ENCODE measurements at places on chromosomes 12 and 14.

GRCh38 chr12:108788076-108788782 is 56.9 kb upstream of the CORO1C start:
- DNase-seq, result no peak

DNA sequence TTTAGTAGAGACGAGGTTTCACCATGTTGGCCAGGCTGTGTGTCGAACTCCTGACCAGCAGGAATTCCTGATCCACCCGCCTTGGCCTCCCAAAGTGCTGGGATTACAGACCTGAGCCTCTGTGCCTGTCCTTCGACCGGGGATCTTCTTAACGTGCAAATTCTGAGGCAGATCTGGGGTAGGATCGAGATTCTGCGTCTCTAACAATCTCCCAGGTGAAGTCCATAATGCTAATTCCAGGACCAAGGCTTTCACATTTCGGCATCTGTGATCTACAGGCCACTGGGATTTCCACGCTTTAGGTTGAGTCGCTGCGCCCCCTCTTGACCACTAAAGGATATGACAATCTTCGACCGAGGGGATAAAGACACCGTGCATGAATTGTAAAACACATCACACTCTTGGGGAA is 24.8 kb downstream of the FOS start:
- DNase-seq, result peak; percentile 26

- DNase-seq, result no peak
These were observed 211.5 kb downstream of the CHST11 start for GRCh38 chr12:104668274-104668718.

GRCh38 chr14:71089971-71090370 is 182.7 kb downstream of the PCNX1 start:
- DNase-seq, result no peak

DNA sequence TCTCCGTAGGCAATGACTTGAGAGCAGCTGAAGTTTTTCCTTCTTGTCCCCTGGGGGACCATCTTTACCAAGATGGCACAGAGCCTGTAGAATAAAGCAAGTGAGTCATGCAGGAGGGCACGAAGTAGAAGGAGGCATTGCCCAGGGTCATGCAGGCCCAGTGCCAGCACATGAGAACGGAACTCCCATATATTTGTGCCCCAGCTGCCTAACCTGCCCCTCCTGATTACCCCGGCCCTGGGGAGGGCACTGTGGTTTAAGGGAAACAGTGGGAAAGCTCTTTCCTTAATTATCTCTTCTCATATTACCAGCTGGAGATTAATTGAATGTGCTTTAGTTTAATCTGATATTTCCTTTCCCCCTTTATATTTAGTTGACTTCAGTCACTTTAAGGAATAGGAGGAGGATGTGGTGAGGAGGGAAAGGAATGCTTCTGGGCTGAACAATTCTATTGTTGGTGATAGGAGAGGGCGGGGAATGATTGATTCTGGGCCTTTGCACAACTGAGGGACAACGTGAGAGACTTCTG is 51.9 kb downstream of the RASSF8 start:
- DNase-seq, result no peak

DNA sequence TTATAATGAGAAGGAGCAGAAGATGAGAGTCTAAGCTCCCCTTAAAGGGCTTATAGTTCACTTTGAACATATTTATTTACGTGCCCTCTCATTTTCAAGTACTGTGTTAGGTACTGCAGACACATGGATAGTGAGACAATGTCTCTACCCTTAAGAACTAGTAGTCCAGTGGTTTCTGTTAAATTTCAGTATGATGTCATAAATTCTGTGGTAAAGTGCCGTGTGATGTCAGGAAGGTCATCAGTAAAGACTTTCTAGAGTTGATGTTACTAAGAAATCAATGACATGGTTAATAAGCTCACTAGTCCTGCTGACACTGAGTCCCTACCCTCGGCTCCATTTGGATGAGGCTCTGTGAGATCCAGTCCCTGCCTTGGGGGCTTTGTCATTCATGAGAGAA is 475.6 kb downstream of the ZFP36L1 start:
- DNase-seq, result no peak

- no peak for DNase-seq
These were observed 2.7 kb upstream of the ASPG start for GRCh38 chr14:104082807-104083206.

DNA sequence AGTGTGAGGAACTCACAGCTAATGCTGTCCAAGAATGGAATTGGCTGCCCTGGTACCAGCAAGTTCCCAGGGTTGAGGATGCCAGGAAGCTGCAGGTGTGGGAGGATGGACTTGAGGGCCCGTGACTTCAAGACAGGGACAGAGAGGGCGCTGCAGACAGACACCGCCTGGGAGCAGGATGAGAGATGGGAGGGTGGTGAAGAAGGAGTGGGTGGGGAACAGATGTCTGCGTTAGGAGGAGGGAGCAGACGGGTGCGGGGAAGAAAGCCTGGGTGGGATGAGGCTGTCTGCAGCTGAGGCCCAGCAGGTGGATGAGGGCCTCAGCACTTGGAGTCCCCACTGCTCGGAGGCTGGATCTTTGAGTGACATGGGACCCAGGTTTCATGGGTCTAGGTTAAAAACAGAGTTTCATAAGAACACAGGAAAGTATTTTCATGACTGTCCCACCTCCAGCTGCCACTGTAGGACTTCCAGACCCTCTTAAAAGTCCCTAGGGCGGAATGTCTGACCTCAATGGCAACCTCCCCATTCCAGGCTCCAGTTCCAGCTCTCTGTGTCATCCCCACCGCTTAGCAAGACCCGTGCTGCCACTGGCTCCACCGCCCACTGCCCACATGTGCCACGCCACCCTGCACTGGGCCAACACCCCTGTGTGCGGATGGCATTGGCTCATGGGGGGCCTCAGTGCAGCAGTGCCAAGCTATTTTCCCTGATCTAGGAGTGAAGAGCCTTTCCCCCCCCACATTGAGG is 70.3 kb upstream of the SCN8A start:
- peak; percentile 60 for DNase-seq

GRCh38 chr14:64549791-64550620 is at the start of gene PPP1R36:
PPP1R36 (plus strand) TSS chr14:64549961; CDS start chr14:64549998, 37 bp downstream.
- DNase-seq, result no peak

DNA sequence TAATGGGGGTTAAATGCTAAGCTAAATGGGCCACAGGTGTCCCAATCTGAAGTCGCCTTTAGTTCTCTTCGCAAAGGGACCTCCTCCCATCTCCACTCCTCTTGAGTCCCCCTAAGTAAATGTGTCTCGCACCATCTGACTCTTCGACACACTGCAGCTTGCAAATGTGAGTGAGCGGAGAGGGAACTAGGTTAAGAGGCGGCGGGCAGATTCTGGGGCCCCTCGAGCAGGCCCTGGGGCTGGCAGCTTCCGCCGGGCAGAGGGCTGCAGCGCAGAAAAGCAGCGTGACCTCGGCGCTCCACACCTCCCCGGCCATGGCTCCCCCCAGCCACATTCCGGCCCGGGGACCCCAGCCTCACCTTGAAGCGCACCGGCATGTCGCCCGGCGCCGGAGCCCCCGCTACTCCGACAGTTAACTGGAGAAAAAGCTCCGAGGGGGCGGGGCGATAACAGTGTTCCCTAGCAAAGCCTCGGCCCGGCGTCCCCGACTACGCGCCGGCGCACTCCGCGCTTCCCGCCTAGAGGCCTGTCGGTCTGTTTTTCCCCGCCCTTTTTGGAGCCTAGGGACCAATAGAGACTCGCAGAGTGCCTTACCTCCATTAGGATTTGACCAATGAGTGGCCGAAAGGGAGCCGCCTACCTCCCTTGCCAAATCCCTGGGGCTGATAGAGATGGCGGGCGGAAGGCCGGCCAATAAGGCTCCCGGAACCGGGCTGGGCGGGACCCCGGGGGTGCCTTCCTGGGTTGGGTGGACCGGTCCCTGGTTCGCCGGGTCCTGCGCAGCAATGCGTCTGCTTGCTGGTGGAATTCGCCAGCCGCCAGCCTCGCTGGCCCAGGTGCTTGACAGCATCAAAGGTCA is at the start of gene MDM1:
Gene MDM1 (minus strand): TSS at position 494 of the 859 bp plus-strand sequence. CDS start 117 bp downstream, at position 377.
- peak; percentile 99 for DNase-seq

DNA sequence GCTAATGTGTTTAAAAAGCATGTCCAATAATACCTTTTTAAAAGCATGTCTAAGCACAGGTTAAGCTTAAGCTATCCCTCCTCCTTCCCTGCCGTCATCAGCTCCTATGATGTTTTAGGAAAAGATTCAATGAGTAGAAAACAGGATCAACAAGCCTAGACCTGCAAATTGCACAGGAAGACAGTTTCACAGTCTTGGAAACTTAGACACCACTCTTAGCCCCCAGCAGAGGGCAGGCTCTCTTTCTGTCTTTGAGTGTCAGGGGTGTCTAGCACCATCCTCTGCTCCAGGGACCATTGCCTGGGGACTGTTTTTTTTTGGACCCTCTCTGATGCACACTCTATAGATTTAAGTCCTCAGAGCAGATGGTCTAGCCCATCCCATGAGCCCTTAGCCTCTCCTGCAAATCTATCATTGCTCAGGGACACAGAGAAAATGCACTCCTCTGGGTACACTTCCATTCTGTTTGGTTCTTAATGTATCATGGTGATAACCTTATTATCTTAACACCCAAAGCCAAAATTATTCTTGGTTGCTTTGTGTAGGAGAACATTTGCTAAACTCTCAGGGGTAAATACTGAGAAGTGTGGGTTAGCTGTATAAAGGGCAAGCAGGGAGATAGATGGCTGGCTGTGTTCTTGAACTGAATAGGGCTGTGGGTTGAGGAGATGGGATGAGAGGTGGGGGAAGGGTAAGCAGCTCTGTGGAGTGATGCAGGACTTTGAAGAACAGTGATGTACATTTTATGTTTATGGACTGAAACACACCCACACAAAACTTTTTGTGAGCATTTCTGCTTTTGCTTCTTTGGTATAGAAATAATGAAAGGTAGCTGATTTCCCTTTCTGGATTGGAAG is 259.9 kb upstream of the DDHD1 start:
- DNase-seq, result no peak

DNA sequence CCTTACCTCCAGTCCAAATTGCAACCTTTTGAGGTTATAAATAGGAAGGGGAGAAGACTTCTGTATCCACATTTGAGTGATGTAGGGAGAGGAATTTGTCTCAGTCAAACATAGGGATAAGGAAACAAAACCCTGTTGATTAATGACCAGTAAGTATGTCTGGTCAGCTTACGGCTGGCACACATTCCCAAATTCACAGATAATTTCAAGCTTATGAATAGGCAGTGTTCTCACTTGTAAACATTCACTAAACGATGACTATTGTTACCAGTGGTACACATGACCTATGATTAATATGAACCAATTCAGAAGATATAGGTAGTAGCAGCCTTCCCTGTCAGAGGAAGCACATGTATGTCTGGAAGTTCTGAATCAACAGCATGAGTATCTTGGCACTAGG is 33.0 kb upstream of the SLC5A8 start:
- no peak for DNase-seq

GRCh38 chr14:51070726-51071125 is 24.2 kb downstream of the TRIM9 start:
- DNase-seq, result no peak

DNA sequence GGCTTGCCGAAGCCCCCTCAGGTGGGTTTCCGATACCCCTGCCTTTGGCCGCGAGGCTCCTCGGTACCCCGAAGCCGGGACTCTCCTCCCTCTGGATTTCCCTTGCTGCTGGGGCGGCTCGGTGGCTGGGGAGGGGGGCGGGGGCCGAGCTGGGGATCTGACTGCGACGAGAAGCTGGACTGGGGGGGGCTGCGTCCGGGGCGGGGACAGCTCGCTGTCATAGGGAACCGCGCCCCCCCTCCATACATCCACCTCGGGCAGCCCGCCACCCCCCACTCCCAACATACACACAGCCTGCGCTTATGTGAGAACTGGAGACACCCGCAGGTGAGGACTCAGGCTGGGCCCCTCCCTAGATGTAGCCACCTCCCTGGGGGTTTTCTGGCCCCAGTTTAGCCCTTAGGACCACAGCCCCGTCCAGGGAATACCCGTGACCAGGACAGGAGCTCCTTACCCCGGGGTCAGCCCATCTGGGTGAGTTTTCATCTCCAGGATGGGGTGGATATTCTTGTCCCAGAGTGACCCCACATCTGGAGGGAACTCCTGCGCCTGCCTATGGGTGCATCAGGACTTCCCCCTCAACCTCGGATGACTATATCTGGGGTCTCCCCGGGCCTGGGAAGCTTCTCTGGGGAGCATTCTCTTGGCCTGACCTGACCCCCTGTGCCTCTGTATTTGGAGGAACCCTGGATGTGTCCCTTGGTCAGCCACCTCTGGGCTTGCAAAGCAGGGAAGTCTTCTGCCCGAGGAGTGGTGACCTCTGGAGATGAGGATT is 687 bp downstream of the ASIC1 start:
- DNase-seq, result no peak

DNA sequence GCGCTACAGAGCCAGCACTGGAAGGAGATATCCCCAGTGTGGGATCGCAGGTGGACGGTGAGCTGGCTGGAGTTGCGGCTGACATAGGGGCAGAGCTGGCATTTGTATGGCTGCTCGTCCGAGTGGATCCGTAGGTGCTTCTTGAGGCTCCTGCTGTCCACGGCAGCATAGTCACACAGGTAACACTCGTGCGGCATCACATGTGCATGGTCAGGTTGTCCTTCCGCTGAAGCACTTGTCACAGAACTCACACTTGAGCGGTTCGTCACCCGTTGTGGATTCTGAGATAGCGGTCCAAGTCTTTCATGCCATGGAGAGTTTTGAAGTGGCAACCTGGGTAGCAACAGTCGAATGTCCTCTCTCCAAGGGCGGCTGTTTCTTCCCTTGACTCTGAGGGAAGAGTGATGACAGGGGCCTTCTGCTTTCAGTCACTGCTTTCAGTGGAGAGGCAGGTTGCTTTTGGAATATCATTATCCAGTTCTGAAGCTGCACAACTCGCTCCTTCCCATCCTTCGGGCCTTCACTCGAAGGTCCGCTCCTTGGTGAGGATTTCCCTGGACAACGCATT is 37.0 kb upstream of the SAV1 start:
- DNase-seq, result no peak

GRCh38 chr12:5557906-5558305 is 126.0 kb downstream of the NTF3 start:
- DNase-seq, result no peak

GRCh38 chr12:43147878-43148277 is 404.1 kb downstream of the ADAMTS20 start:
- no peak for DNase-seq

DNA sequence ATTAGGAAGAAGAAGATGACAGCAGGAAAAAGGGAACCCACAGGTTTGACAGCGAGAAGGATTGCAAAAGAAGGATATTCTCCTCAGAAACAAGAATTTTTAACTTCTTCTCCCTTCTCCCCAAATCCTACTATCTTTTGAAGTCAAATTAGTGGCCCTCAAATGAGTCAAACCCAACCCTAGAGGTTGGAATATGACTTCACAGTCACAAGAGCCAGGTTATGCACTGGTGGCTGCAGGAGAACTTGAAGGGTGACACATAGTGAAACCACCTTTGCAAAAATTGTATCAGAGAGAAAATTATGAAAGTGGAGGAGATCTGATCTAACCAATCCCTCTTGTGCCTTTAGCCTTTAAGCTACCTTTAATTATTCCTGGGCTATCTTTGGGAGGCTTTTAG is 386.2 kb upstream of the CCDC196 start:
- no peak for DNase-seq

All from occipital lobe (tissue), 3 donors.